Activated CD8-positive, alpha-beta T cell treated with anti-CD3 and anti-CD28 coated beads, Interleukin-2, amount 10 ng/mL, durations not matched to agents 7 days and 5 days (primary cell): ENCODE measurements at places on chromosomes 13 and 19.
A peak's percentile ranks its signal among the peaks of the same experiment; 100 is the strongest.

DNA sequence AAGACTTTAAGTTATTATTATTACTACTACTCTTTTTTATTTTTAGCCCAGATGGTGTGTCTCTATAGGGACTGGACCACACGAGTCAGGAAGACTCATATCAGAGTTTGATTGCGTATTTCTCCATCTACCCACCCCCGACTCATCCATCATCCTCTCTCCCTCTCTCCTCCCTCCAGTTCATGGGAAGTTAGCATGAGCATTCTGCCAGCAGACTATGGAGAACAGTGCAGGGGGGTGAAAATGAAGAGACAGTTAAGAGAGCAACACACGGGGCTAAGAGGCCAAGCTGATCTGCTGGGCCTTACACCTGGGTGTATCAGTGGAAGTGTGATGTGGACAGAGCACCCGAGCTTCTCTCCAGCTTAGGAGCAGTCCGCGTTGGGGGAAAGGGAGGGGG, 95.0 kb downstream of the UQCRFS1 start:
- DNase-seq: no peak

DNA sequence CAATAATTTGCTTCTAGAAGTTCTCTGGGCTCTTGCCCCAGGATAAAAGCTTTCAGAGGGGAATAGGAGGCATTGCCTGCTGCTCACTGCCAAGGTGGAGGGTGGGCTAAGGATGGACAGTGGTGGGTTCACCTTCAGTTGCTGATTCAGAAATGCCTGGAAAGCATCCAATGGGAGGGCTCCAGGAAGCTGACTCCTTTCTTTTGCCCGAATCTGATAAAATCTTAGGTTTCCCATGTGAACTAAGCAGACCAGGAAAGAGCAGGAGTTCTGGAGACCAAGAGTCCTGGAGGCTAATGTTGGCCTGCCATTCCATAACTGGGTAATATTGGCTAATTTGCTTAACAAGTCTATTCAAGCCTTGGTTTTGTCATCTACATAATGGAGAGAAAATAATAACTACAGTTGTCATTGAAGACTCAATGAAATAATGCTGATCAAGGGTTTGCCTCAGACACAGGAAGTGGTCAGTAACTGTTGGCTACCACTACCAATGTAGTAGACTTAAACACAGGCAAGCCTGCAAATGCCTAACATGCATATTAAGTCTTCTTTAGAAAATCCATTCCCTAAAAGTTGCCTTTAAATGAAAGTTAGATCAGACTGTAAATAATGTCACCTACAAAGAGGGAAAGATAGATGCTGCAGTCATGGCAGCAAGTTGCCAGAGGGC, 528.4 kb upstream of the NBEA start:
- no peak for DNase-seq

DNA sequence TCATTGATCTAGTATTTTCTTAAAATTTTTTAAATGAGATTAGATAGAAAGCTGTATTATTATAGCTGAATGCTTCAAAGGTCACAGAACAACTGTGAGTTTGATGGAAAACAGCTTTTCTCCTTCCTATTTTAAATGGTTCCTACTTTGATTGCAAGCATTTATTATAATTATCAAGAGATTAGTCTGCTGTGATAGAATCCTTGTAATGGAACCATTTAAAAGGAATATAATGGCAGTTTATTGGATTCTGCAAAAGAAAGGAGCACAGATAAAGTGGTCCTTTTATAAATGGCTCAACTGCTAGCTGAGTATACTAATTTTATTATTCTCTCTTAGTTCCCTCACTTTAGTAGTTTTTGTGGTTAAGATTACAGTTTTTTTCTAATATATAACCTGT, 87.0 kb downstream of the MAB21L1 start:
- DNase-seq: no peak

- no peak for DNase-seq
Measured at GRCh38 chr13:62706048-62706447, 1290.4 kb upstream of the PCDH20 start.

DNA sequence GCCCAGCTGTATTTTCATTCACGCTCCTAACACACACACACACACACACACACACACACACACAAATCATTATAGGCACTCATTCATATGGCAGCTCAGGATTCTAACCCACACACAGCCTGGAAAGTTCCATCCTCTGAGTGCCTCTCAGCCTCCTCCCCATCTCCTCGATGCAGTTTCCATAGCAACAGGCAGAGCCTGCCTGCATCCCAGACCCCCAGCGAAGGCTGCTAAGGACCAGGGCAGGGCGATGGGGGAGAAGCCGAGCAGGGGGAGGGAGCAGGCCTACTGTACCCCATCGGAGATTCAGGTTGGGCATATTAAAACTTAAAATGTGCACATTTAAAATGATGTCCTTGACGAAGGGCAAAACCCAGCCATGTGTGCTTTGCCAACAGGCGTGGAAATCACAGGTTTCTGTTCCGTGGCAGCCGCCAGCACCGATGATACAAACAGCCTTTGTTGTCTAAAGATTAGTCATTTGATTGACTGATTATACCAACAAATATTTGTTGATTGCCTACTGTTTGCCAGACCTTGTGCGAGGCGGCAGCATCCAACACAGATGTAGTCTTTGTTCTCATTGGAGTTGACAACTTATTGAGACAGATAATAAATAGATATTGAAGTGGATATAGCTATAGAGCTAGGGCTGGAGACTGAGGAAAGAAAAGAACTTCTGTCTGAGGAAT, 43.8 kb upstream of the USP29 start:
- no peak for DNase-seq

DNA sequence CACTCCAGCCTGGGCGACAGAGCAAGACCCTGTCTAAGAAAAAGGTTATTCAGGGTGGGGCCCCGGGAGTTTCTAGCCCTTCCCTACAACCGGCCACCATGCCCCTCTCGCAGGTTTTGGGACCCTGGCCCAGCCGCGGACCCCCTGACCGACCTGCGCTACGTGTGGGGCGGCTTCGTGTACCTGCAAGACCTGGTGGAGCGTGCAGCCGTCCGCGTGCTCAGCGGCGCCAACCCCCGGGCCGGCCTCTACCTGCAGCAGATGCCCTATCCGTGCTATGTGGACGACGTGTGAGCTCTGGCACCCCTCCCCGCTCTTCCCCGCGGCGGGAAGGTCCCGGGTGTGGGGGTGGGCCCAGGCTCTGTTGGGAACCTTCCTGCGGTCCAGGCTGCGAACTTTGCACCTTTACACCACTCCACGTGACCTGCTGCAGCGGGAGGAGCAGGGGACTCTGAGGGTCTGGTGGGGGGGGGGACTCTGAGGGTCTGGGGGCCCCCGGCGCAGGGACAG, 6.3 kb downstream of the ABCA7 start:
- DNase-seq: no peak

- no peak for DNase-seq
Measured at GRCh38 chr13:20869540-20869939, 33.0 kb downstream of the XPO4 start.

- DNase-seq: peak; percentile 48
Measured at GRCh38 chr19:6260912-6261650, 18.7 kb downstream of the MLLT1 start.
